ENCODE measurements at places on chromosomes 4 and X.
A peak's percentile ranks its signal among the peaks of the same experiment; 100 is the strongest.

GRCh38 chr4:79982601-79983322, 90.3 kb downstream of the ANTXR2 start:
- DNase-seq, result no peak

GRCh38 chr4:52919461-52919860, 57.3 kb downstream of the RASL11B start:
- DNase-seq, result no peak

GRCh38 chr4:105624530-105624929, 72.1 kb downstream of the ARHGEF38 start:
- no peak for DNase-seq

DNA sequence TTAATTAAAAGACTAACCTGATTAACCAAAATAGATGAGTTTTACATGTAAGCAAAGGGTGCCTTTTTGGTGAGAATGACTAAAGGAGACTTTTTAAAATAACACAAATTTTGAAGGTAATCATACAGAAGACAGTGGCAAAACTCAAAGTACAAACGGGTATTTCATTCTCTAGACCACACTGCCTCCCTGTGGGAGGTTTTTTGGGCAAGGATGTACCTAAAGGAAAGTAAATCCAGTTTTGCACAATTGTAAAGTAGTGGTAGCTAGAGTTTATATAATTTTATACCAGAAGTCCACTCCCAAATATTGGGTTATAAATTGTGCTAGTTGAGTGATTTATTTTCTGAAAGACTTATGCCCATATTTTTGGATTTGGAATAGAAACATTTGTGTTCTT, 201.0 kb downstream of the PAPSS1 start:
- DNase-seq, result no peak

- DNase-seq, result no peak
Measured at GRCh38 chr4:144787365-144788258, 141.7 kb downstream of the HHIP start.

GRCh38 chr4:77190053-77190452, 33.0 kb downstream of the CCNG2 start:
- no peak for DNase-seq

- no peak for DNase-seq
Measured at GRCh38 chr4:24713604-24714003, 81.8 kb upstream of the SOD3 start.

DNA sequence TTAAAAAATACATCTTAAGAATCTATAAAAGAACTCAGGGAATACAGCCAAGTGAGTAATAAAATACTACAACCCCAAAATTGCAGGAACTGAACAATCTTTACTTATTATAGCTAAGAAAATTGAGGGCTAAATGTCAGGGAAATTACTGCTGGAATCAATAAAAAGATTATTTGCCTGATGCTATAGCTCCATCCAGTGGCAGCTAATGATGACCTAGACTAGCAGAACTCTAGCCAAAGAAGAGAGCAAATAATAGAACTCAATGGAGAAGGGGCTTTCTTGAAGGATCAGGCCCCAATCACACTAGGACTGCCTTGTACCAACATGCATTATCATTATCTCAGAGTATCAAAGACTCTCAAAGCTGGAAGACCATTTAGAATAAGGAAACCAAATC, 85.0 kb upstream of the FAM241A start:
- no peak for DNase-seq

DNA sequence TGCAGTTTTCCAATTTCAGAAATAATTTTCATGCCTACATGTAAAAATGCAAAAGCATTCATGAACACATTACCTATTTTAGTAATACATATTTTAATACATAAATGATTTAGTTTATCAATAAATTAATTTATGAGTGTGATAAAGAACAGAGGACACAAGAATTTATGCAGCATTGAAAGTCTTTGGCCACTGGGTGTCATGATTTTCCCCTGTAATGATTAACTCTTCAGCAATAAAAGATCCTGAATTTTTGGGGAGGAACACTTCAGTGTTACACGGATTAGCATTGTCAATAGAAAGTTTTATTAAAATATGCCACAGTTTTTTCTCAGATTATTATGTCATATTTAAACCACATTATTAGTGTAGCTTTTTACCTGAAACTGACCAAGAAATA, 8.6 kb upstream of the VCX2 start:
- no peak for DNase-seq

GRCh38 chrX:75131973-75132627, 24.0 kb downstream of the ABCB7 start:
- no peak for DNase-seq

DNA sequence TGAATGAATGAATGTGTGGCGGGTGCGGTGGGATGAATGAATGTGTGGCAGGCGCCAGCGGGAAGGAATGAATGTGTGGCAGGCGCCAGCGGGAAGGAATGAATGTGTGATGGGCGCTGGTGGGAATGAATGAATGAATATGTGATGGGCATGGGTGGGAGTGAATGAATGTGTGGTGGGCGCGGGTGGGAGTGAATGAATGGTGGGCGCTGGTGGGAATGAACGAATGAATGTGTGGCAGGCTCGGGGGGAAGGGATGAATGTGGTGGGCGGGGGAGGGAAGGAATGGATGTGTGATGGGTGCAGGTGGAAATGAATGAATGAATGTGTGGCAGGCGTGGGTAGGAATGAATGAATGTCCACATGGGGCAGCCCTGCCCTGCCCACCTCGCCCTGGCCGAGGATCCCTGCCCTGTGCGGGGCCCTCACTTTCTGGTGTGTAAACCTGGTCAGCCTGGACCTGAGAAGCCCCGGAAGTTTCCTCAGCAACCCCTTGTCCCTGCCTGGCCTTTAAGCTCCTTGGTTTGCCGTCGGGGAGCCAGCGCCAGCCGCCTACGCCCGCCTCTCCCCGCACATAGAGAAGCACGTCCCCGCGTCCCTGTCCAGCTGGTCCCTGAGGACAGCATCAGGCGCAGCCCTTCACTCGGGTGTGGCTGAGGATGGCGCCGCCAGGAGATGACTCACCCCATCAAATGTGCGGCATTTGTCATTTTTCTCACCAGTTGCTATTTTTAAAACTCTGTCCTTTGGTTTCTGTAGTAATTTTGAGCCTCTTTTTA, 112.8 kb upstream of the LRPAP1 start:
- DNase-seq, result no peak

DNA sequence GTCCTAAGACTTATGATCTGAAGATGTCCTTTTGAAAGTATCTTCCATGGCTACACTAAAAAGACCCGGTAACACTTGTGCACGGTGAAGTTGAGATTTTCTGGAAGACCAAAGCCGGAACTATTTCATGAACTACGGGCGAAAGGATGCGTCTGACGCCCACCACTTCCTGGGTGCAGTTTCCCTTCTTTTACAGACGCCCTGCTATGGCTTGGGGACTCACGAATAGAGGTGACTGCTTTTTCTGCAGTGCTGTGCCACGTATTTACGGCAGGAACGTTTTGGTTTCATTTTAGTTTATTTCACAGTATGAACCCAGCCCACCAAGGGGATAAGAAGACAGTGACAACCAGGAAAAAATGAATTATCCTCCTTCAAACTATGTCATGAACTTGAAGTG, 180.4 kb downstream of the AFAP1 start:
- DNase-seq, result peak; percentile 74
